Urinary bladder (tissue), 4 donors: ENCODE measurements at places on chromosomes 7 and 10. TPM values are rescaled to one million over a fixed set of nuclear protein-coding genes. Genes with fewer than 3 reads are reported as not detected.

Gene WNT8B
- 0.11 TPM for total RNA-seq

Gene BTAF1
- 81.8 TPM for total RNA-seq

Gene GALNT17
- 27.0 TPM for total RNA-seq

Gene NCF1
- 0.37 TPM for total RNA-seq

Gene EPHB6
- 10.8 TPM for total RNA-seq

Gene H2AZ2
- 173 TPM for total RNA-seq

Gene PLCE1
- 38.1 TPM for total RNA-seq

Gene KIF5B
- 189 TPM for total RNA-seq

Gene CTNNA3
- 26.1 TPM for total RNA-seq

Gene FAM241B
- total RNA-seq = not detected

Gene SNX8
- 17.4 TPM for total RNA-seq

Gene FAM185A
- total RNA-seq = 17.8 TPM

Gene IRF5
- total RNA-seq = 5.3 TPM

Gene IL2RA
- total RNA-seq = 0.37 TPM

Gene AKR1D1
- not detected for total RNA-seq

Gene ANKRD30A
- total RNA-seq = not detected

Gene INTS15
- total RNA-seq = 11.6 TPM

Gene TTYH3
- total RNA-seq = 29.2 TPM

Gene CPA1
- 0.63 TPM for total RNA-seq

Gene ADAMTS14
- total RNA-seq = 13.7 TPM
